ENCODE measurements at places on chromosomes 3 and 15. TPM values are rescaled to one million over a fixed set of nuclear protein-coding genes. Genes with fewer than 3 reads are reported as not detected.
A peak's percentile ranks its signal among the peaks of the same experiment; 100 is the strongest.

GRCh38 chr3:196431181-196432136 is 768 bp downstream of the UBXN7 start:
- H3K4me3 ChIP-seq: peak overlapping the region; percentile 75
- peak; percentile 88 for DNase-seq
- H3K36me3 ChIP-seq: peaks cover 5% of the 10 kb centered on the region

DNA sequence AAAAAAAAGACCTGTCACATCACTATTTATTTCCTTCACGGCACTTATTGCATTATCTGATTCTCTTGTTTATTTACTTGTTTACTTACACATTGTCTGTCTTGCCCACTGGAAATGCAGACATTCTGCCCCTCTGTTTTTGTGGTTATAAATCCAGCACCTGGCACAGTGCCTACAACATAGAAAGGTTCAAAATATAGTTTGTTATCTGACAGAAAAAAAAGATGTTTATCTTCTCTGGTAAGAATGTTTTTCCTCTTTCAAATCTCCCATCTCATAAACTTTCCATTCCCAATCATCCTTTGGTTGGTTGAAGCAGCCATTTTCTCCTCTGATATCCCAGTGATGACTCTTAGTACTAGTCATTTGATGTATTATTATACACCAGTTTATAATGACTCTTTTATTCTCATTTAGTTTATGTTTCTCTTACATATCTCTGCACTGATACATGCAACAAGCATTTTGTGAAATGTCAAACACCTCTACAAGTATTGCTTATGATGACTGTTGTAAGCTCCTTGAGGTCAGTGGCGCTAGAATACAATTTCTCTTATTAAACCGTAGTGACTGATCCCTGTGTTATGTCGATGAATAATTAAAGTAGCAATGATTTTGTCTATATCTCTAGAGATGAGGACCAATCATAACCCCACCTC is 398.4 kb upstream of the TBL1XR1 start:
- H3K27ac ChIP-seq: no peak overlapping the region
- DNase-seq: no peak
- H3K36me3 ChIP-seq: no peaks in the 10 kb centered on the region
- no peak overlapping the region for H3K4me3 ChIP-seq
- H3K27me3 ChIP-seq: no peaks in the 10 kb centered on the region

DNA sequence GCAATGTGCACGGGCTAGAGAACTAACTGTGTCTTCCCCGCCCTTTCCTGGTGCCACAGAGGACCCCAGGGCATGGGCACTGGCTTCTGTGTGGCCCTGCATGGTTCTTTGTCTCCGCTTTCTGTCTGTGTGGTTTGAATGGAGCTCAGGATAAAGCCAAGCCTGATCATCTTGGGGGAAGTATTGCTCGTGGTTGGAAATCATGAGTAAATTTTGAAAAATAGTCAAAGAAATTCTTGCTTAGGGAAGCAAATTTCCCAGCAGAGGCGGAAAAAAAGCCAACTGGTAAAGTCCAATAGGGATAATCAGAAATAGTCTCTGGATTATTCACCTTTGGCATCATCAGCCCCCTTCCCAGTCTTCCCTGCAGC is 55.4 kb downstream of the MAGEF1 start:
- no peak overlapping the region for H3K4me3 ChIP-seq
- no peaks in the 10 kb centered on the region for H3K27me3 ChIP-seq
- DNase-seq: peak; percentile 94
- no peaks in the 10 kb centered on the region for H3K36me3 ChIP-seq

HYAL1 gene
- 1.3 TPM for total RNA-seq

RARB gene
- total RNA-seq: 23.2 TPM

ZNF148 gene
- total RNA-seq: 36.0 TPM

SNTN gene
- total RNA-seq: not detected
